A549 (cell line): ENCODE measurements at places on chromosomes 11 and 22.

GRCh38 chr22:19989725-19990067 lies 26.9 kb downstream of the ARVCF start:
- DNase-seq, result no peak

DNA sequence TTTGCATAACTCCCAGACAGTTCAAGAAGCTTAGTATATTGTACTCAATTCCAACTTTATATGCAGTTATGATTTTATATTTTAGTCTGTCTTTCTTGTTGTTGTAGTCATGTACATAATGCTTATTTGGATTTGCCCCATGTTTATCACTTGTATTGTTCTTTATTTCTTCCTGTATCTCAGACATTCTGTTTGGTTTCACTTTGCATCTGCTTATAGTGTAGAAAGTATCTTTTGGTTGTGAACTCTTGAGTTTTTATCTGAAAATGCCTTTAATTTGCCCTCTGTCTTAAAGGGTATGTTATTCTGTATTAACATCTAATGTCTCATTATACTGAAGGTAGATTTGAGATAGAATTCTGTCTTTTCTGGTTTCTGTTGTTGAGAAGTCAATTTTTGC lies 275.4 kb downstream of the DYNC2H1 start:
- DNase-seq, result no peak

DNA sequence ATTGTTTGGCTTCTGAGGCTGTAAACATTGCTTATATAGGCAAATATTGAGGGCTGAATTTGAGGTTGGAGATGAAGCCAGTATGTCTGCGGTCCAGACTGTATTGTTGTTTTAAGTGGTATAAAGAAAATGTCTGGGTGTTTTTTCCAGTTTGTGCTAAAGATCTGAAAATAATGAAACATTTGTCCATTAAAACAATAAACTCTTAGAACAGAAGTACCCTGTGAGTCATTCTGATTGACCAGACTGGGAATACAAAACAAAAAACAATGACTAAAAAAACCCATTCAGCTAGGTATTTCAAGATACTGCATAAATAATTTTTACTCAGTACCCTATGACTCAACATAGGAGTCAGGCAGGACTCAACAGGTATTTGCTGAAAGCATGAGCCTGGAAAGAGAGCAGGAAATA lies 20.4 kb downstream of the ALKBH8 start:
- no peak for DNase-seq

GRCh38 chr22:23089010-23089409 lies 18.7 kb downstream of the GNAZ start:
- DNase-seq, result no peak

GRCh38 chr11:48182860-48183526 lies 33.6 kb upstream of the OR4B1 start:
- DNase-seq, result no peak

DNA sequence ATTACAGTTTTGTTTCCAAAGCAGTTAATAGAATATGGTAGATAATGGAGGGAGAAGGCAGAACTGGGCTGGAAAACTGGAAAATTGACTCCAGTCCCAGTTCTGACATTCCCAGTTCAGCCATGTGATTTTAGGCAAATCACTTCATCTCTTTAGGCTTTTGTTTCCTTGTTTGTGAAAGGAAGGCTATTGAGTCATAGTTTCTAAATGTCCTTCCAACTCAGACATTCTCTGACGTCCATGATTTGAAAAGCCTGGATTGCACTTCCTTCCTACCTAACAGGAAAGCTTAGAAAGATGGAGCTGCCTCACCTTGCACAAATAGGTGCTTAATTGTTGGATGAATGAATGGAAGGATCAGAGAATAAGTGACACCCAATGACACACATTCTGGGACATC lies 19.8 kb upstream of the GALNT18 start:
- peak; percentile 16 for DNase-seq

DNA sequence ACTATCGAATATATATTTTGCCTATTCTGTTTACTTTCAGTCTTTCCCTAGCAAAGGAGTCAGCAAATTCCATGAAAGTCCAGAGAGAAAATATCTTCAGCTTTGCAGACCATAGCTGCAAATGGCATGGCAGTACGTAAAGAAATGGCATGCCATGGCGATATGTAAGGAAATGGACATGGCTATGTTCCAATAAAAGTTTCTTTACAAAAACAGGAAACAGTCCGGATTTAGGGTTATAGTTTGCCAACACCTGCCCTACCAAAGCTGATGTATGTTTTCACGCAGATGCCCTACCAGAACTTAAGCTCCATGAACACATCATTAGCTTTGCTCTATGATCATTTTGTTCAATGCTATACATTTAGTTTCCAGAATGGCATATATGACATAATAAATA lies 19.5 kb downstream of the KIAA0930 start:
- no peak for DNase-seq

DNA sequence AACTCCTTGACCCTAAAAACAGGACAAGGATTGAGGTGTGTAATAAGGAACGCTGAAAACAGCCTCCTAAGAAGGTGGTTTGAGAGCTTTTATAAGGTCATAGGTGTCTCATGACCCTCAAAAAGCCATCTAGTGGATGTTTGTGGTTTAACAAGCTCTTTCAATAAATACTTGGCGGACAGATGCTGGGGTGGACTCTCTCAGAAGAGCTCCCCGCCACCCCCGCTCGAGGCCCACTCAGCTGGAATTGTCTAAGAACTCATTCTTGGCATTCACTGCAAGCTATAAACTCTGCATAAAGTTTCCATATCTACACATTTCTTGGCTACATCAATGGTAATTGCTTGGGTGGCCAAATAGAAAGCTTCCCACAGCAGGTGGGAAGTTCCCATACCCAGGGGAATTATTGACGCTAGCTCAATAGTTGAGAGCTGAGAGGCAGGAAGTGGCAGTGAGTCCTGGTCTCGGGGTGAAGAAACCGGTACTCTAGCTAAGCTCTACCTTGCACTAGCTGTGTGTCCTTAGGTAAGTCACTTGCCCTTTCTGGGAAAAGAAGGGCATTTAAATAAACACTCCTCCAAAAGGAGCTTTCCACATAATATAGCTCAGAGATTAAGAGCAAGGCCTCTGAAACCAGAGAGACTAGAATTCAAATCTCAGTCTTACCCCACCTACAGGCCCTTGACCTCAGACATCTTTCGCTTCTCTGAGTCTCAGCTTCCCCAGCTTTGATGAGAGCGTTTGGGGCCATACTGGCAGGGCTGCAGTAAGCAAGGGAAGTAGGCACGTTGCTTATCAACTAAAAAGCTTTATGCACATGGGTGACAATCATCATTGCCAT lies 6.4 kb downstream of the MS4A15 start:
- no peak for DNase-seq

GRCh38 chr11:9003573-9004182 lies at the start of gene NRIP3:
Gene NRIP3, minus strand, starts transcription at chr11:9004001. Its CDS starts 66 bp downstream, at chr11:9003935.
- peak; percentile 43 for DNase-seq

DNA sequence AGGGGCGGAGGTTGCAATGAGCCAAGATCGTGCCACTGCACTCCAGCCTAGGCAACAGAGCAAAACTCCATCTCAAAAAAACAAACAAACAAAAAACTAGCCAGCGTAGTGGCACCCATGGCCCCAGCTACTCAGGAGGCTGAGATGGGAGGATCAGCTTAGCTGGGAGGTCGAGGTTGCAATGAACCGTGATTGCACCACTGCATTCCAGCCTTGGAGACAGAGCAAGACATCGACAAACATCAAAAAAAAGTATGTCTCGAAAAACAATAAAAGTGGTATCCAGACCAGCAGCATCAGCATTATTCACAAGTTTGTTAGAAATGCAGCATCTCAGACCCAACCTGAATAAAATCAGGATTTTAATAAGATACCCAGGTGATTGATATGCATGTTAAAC lies 6.2 kb upstream of the MAPK1 start:
- no peak for DNase-seq

DNA sequence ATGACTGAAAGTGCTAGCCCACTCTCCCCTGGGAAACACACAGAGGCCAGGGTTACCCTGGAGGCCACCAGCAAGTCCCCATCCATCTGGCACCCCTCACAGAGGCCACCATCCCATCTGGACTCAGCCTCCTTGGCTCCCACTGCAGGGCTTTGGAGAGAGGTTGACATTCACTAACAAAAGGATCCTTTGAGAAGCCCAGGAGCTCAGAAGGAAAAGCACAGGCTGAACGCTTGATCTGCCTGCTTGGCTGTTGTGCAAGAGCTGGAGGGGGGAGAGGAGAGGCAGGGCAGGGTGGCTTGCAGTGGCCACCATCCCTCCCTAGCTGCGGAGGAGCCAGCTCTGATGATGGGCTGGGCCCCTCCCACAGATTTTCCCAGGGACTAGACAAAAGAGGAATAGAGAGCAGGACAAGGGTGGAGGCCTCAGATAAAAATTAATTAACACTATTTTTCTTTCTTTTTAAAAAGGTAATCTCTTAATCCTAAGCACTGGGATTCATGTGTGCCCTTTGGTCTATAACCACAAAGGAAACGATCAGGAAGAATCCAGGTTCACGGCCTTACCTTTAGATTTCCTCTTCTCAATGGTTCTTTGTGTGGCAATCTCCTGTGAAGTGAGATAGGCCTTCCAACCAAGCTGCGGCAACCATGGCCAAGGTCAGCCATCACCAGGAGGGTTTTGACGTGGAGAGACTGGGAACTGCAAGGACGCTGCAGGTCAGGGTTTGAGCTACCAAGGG lies 154.7 kb downstream of the BARX2 start:
- DNase-seq, result no peak

DNA sequence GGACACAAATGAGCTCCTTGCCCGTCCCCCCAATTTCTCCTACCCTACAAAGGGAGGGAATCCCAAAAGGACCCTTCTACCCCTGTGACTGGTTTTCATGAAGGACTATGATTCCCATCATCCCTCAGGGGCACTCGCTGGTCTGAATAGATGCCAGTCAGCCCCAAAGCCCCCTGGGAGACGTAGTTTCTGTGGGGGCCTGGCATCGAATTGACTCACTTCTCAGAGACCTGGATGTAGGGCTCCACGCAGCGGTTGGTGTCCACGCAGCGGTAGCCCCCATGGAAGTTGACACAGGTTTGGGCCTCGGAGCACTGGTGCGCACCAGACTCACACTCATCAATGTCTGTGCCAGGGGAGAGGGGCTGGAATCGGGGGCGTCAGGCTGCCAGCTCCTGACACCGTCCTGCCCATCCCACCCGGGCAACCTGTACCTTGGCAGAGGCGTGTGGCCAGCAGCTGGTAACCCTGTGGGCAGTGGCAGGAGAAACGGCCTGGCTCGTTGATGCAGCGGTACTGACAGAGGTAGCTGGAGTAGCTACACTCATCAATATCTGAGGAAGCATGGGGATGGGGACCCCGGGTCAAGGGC lies 4.4 kb downstream of the EFEMP2 start:
- DNase-seq, result no peak

DNA sequence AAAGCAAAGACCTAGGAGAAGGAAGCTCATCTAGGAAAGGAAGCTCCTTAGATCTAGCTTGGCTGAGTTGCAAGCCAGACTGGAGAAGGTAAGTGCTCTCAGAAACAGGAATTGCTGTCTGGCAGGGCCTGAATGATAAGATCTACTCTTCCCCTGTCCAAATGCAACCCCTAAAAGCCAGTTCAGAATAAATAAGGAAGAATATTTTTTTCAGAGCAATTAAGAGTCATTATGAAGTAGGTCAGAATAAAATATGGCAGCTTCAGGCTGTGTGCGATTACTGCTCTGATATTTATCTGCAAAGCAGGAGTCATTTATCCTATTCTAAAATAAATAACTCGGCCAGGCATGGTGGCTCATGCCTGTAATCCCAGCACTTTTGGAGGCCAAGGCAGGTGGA lies 82.1 kb downstream of the PIWIL4 start:
- no peak for DNase-seq

DNA sequence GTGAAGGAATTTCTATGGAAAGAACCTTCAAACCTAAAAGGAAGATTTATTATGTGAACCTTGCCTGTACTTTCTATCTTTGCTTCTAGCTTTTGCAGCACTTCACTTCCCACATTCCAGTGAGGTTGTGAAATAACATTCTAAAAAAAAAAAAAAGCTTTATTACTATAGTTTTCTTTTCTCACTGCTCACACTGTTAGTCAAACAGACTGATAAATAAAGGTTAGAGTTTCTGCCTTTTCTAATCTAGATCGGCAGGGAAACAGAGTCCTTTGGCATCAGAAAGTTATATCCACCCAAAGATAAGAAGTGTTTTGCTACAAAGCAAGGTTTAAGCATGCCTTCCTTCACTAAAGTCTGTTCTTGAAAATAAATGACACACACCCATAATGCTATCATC lies 2.8 kb downstream of the AAMDC start:
- no peak for DNase-seq
